ENCODE measurements at places on chromosomes 3 and 15.

GRCh38 chr3:56855856-56856512 lies 54.2 kb upstream of the ARHGEF3 start:
- DNase-seq, result no peak

DNA sequence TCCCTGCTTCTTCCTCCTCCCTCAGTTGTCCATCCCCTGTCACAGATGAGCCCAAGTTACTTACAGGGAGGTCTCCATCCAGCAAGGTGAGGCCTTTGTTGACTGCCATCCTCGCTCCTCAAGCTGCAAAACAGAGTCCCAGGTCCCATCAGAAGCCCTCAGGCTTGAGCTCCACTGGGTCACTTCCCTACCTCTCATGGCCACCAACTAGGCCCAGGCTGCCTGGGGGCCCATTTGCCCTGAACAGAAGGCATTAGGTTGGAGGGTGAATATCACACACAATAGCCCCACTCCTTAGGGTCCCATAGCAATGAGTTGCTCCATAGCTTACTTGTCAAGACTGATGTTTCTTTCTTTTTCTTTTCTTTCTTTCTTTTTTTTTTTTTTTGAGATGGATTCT lies 1.8 kb downstream of the PLIN1 start:
- DNase-seq, result no peak

- DNase-seq, result no peak
These were observed 40.3 kb downstream of the USP50 start for GRCh38 chr15:50506121-50506520.

DNA sequence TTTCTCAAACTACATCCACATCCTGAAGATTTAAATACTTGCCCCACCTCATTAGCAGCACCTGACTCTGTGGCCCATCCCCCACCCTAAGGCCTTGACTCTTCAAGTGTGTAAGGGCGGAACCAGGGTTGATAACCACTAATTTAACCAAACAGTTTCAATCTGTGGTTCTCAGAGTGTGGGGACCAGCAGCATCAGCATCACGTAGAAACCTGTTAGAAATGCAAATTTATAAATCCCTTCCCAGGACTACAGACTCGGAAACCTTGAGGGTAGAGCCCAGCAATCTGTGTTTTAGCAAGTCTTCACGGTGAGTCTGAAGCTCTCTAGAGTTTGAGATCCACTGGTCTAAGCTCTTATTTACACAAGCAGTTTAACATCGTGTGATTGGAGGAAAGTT lies 12.4 kb downstream of the GNB4 start:
- no peak for DNase-seq

GRCh38 chr3:141368062-141368924 lies at the start of gene ZBTB38:
Gene ZBTB38 (plus strand): TSS chr3:141368504. CDS start chr3:141442389, 73,885 bp downstream.
- DNase-seq, result no peak

DNA sequence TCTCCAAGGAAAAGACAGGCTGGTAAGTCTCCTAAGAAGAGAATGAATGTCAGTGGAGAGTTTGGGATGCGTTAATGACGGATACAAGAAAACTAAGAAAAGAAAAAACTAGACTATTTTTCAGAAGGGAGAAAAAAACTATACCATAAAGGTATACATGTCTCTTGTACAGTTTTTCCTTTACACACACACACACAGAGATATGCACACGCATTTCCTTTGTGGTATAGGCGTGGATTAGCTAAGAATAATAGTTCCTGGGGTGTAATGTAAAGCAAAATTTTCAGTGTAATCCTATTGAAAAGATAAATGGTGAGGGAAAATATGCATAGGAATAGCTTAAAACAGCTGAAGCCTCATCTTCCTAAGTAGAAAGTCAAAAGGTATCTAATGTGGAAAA lies 36.3 kb downstream of the GABPB1 start:
- no peak for DNase-seq

DNA sequence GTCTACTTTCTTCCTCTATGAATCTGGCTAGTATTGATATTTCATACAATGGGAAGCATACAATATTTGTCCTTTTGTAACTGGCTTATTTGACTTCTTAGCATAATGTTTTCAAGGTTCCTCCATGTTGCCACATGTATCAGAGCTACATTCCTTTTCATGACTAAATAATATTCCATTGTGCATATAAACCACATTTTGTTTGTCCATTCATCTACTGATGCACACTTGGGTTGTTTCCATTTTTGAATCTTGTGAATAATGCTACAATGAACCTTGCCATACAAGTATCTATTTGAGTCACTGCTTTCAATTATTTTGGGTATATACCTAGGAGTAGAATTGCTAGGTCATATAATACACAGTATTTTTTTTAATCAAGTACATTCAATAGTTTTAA lies 38.0 kb downstream of the OSBPL10 start:
- DNase-seq, result no peak

DNA sequence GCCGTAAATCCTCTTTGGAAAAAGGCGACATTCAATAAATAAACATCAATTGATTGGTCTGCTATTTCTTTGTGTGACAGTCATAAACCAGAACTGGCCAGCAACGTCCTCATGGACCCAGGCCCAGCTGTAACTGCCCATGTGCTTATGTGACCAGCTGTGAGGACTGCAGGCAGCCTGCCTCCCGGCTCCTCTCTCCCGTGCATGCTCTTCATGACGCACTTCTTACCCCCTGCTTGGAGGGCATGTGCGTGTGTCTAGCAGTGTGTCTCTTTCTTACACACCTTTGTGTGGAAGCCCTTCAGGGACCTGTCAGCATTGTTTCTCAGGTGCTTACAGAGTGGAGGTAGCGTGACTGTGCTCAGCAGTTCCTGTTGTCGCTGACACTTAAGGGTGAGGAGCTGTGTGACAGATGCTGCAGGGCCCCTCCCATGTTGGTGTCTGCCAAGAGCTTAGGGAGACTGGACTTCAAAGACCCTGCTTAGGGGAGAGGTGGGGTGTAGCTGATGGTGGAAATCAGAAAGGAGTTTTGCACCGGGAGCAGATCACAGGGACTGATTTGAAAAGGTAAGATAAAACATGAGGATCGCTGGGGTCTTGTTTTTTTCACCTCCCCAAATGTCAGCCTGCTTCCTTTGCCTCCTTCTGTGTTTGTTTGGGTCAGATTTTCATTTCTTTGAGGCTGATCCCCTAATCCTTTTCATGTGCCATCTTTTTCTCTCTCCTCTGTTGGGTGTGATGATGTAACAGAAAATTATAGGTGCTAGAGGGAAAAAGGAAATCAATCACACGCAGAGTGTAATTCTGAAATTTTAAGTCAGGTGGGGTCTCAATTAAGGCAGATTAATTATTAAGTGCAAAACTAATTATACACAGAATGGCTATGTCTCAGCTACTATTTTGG lies 2.1 kb downstream of the PODXL2 start:
- DNase-seq, result no peak

- no peak for DNase-seq
These were observed 158.6 kb downstream of the RAP2B start for GRCh38 chr3:153320585-153321128.

DNA sequence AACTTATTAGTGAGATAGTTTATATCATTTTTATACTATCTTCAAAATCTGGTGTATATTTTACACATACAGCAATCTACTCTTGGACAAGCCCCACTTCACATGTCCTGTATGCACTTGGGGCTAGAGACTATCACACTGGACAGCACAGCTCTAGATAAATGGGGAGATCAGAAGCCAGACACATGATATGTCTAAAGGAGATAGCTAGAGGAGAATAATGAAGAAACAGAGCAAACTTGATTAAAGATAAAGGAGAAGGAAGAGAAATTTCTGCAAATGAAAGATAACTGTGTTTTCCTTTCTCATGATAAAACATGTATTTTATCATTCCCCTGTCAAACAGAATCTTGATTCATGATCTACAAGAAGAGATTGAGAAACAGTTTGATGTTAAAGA lies 13.0 kb downstream of the CPA3 start:
- DNase-seq, result no peak

DNA sequence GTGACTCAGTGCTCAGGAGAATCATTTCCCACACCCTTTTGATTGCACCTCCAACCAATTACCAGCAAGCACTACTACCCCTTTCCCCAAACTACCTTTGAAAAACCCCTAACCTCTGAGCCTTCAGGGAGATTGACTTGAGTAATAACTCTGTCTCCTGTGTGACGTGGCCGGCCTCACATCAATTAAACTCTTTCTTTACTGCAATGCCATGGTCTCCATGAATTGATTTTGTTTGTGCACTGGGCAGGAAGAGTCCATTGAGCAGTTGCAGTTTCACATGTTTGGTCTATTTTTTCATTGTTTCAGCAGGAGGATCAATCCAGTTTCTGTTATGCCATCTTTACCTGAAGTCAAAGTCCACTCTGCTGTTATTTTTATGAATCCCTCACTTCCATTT lies 32.4 kb downstream of the SCN11A start:
- DNase-seq, result no peak

- no peak for DNase-seq
These were observed 21.7 kb downstream of the TRIM59 start for GRCh38 chr3:160427832-160428424.

DNA sequence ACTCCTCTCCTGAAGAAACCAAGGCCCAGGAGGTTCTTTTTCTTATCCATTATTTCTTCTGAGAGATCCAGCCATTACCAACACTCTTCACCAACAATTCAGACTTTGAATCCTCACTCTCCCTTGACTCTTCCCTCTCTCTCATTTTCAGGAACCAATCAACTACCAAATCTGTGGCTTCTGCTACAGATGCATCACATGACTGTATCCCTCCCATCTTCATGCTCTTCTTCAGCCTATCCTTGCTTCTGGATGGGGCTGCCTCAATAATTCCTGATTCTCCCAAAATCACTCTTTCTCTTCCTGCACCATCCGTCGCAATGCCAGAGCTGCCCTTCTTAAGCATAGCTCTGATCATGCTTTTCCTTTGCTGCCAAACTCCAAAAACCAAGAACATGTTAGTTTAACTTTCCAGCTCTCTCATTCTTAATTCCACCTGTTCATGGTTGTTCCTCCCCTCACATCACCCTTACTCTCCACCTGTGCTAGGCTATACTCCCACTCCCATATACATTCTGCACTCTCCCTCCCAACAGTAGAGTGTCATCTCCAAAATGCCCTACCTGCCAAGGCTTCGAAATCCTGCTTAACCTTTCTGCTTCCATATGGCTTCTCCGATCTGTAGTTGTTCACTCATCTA lies 13.5 kb downstream of the PLD1 start:
- DNase-seq, result no peak

DNA sequence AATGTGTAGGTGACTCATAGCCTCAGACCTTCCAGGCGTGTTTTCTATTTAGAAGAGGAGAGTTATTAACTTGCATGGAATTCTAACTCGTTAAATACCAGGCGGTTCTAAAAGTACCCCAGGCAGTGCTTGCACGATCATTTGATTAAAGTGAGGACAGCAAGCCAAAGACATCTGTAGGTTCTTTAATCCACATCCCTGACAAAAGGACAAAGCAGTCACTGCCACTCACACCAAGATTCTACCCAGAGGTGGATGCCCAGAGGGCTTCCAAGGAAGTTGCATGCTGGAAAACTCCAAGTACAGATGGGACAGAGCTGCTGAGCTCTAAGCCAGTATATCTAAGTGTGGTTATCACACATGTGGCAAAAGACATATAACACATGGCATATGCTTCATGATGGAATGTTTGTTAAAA lies 372.1 kb downstream of the ROBO2 start:
- DNase-seq, result no peak

GRCh38 chr3:38600551-38600950 lies 48.9 kb downstream of the SCN5A start:
- no peak for DNase-seq

- DNase-seq, result no peak
These were observed 145.5 kb upstream of the TPM1 start for GRCh38 chr15:62896969-62897486.

DNA sequence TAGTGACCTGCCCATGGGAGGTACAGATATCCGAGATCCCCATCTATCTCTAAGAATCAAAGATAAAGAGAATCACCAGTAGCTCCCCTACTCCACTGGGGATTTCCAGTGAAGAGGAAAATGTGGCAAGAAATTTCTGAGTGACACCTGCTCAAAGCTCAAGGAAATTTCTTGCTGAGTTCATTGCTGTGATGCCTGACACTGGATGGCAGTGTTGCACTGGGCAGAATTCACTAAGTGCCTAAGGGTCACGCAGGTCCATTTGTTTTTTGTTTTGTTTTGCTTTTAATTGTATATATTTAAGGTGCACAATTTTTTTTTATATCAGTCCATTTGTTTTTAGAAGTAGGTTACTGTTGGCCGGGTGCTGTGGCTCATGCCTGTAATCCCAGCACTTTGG lies 109.5 kb upstream of the KCNAB1 start:
- DNase-seq, result no peak

- no peak for DNase-seq
These were observed 65.4 kb downstream of the SEMA5B start for GRCh38 chr3:122962149-122962548.

GRCh38 chr15:43702174-43702573 lies 8.5 kb downstream of the CKMT1A start:
- no peak for DNase-seq

DNA sequence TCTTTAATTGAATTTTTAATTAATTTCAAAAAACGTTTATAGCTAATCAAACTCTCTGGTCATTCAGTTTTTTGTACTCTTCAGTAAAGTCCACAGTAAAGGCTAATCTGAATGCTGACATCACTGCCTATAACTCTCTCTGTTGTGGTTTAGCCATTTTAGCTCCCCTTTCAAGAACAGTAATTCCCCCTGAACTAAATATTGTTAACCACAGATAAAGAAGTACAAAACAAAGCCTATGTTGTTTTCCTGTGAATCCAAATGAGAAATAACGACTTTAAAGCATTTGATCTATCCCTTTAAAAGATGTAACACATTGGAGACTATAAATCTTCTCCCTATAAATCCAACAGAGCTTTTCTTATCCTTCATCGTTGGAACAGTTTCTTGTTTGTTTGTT lies 94.2 kb downstream of the ZBTB20 start:
- DNase-seq, result no peak

- no peak for DNase-seq
These were observed 97.7 kb upstream of the WNT5A start for GRCh38 chr3:55584716-55585368.

DNA sequence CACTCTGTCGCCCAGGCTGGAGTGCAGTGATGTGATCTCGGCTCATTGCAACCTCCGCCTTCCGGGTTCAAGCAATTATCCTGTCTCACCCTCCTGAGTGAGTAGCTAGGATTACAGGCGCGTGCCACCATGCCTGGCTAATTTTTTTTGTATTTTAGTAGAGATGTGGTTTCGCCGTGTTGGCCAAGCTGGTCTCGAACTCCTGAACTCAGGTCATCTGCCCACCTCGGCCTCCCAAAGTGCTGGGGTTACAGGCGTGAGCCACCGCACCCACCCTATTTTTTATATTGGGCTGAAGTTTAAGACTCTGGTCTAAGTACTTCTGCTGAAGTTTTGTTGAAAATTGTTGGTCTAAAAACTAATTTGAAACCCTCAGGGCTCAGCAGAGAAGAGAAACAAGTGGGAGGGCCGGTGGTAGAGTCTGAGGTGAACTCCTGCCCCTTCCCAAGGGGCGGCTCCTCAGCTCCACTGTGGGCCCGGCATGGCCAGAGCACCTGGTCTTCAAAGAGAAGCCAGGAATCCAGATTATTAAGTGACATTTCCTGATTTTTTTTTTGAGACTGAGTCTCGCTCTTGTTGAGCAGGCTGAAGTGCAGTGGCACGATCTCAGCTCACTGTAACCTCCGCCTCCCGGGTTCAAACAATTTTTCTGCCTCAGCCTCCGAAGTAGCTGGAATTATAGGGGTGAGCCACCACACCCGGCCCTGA lies 4.0 kb downstream of the HDAC11 start:
- no peak for DNase-seq

- DNase-seq, result no peak
These were observed 397.4 kb downstream of the FEZF2 start for GRCh38 chr3:61975936-61976335.

GRCh38 chr3:153573481-153573880 lies 411.5 kb downstream of the RAP2B start:
- DNase-seq, result no peak
